ENCODE measurements at places on chromosomes 13 and 19.

- peak; percentile 40 for DNase-seq
Observed at GRCh38 chr19:33339016-33339984, 34.2 kb upstream of the CEBPG start.

- DNase-seq, result no peak
Observed at GRCh38 chr13:91308299-91308698, 39.2 kb upstream of the MIR17HG start.

GRCh38 chr19:19578252-19578651, 40.2 kb downstream of the CILP2 start:
- DNase-seq, result no peak

DNA sequence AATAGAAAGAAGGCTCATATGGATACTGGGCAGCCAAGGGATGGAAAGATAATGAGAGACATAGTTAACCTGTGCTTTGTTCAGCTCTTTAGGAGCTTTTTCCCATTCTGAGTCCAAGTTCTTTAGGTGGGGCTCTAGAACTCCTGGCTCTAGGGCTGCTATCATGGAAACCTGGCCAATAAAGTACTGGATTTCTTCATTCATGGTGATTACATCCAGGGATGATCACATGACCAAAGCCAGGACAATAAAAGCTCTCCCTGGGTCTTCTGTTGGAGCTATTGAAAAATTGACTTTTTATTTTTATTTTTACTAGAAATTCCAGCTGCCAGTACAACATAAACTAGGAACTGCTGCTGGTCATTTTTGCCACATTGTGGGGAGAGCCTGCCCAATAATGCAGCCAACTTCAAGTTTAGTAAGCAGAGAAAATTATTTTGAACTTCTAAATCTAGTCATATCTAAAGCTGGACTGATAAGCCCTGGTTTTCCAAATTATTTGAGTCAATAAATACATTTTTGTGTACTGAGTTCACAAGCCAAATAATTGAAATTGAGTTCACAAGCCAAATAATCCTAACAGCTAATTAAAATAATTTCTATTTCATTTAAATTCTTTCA, 224.9 kb upstream of the STARD13 start:
- DNase-seq, result no peak

- peak; percentile 43 for DNase-seq
Observed at GRCh38 chr13:35475212-35475959, 1.1 kb downstream of the MAB21L1 start.
